ENCODE measurements at places on chromosomes 7 and 10.
A peak's percentile ranks its signal among the peaks of the same experiment; 100 is the strongest.

- DNase-seq, result no peak
Measured at GRCh38 chr7:134721171-134721570, 58.3 kb upstream of the CALD1 start.

DNA sequence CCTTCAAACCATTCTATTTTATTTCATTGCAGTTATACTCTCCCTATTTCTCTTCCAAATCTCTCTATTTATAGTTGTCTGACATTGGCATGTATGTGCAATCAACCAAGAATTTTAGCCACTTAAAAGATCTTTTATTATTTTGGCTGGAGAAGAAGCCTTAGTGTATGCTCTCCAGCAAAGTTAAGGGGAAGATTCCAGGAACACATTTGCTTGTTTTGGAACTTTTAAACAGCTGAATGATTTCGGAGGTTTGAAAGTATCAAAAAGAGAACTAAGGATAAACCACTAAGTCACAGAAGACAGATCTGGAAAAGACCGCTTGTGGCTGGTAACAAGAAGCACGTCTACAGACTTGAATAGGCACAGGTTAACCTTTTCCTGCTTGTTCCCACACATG is 182.2 kb upstream of the FZD1 start:
- no peak for DNase-seq

DNA sequence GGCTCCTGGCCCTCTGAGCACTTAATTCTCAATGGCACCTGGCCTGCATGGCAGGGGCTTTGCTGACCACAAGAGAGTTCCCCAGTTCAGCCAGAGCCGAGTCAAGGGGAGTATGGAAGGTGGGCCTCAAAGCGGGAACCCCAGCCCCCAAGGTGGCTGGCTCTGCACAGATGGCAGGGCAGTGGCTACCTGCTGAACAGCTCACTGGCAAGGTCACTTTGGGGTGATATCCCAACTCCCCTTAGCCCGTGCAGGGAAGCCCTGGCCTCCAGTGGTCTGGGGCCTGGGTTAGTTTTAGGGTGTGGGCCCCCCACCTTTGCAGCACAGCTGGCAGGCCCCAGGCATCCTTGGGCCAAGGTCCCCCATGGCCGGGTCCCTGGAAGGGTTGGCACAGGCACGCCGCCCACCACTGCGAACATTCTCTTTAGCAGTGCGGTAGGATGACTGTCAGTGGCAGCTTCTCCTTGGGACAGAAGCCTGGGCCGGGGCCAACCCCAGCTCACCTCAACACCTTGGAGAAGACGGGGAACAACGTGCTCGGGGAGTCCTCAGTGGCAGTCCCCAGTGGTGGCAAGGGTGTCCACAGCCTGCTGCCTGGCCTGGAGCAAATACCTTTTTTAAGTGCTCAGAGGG is 36.8 kb downstream of the PPIF start:
- peak; percentile 6 for DNase-seq

DNA sequence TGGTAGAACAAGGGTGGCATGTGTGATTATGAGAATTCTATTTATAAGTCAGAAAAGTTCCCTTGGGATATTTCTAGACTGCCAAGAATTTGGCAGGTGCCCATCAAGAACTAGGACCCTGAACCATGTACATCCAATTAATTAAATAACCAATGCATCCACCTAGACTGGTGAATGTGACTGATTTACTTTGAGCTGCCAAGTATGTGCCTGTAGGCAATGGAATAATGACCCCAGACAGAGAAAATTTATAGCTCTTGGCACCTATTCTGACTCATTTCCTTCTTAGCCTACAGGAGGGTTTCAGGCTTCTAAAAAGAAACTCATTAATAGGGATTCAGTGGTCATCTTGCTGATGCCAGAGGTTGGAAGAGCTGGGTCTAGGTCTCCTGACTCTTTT is 54.9 kb downstream of the KCNH2 start:
- no peak for DNase-seq

- DNase-seq, result no peak
Measured at GRCh38 chr7:31304446-31304845, 36.1 kb downstream of the NEUROD6 start.

- no peak for DNase-seq
Measured at GRCh38 chr7:119903085-119903484, 369.9 kb upstream of the KCND2 start.

GRCh38 chr7:132878204-132878919 is 203.5 kb downstream of the CHCHD3 start:
- no peak for DNase-seq

DNA sequence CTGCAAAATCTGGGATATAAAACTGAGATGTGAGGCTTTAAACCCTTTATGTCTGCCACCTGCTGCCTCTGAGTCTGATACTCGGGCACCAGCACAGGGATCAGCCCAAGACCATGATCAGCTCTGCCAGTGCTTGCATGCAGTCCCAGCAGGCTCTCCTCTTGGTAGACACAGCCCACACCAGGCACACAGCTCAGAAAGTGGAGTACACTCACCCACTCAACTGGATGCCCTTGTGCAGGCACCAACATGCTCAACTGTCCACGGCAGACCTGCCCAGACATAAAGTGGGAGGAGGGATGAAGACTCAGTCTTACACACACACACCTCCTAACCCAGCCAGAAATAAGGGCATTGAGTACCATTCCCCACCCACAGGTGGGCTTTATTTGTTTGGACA is 18.2 kb upstream of the MYH16 start:
- no peak for DNase-seq

GRCh38 chr7:148238761-148239325 is 351.7 kb upstream of the C7orf33 start:
- no peak for DNase-seq

GRCh38 chr7:134532180-134532953 is 5.0 kb downstream of the AKR1B10 start:
- DNase-seq, result no peak

All from activated CD4-positive, alpha-beta memory T cell treated with anti-CD3 and anti-CD28 coated beads for 36 hours (primary cell).